ENCODE measurements at places on chromosomes 5 and 9. TPM values are rescaled to one million over a fixed set of nuclear protein-coding genes. Genes with fewer than 3 reads are reported as not detected.

DNA sequence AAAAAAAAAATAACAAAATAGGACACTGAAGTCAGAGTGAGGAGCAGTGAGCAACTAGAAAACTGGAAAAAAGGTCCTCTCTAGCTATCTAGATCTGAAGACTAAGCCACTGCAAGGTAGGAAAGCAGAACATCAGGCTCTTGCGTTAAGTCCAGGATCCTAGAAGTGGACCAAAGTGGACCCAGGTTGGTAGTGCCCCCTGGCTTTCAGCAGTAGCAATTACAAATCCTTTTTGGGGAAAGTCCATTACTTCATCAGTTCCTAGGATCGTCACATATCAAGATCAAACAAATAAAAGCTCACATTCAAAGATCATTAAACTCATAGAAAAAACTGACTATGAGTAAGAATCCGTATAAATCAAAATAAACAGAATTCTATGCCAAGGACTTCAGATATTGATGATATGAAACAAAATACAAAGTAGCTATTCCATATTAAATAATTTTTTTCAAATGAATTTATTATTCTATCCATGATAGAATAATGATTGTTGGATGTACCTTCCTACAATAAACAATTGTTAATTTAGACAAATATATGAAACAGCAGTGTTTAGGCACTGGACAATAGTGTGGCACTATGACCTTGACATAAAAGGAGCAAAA, 6.5 kb upstream of the RICTOR start:
- peak; percentile 49 for DNase-seq

DNA sequence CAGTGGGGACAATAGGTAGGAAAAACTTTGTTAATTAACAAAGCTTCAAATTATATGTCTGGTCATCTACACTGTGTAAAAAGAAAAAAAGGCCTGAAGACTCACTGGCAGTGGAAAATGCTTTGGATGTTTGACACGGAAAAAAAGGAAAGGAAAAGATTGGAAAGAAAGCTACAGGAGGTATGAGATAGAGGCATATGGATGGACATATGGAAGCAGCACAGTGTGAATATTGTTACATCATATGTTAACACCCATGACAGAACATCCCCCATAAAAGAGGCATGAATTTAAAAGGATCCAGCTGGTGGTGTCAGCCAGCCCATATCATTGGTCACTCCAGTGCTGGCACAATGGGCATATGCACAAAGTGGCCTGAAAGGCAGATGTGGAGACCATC, 19.0 kb upstream of the ADAMTS19 start:
- no peak for DNase-seq

DNA sequence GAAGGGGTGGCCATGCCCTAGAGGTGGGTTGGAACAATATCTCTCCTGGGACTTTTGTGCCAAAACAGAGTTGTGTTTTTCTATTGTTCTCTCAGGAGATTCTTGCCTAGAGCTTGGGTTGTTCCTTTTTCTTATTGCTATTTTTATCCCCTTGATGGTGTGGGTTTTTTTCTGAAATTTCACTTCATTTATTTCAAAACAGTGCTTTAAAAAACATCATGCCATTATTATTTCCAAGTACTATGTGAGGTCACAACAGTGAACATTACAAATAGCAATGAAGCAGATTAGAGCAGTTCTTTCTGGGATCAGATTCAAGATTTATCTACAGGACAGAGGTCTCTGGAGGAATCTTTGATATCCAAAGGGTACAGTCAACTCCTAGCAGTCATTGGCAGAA, 76.6 kb downstream of the ACTBL2 start:
- no peak for DNase-seq

The IFNB1 gene
- total RNA-seq: not detected

Measured in WTC11 (cell line).